ENCODE measurements at places on chromosomes 7 and 10. TPM values are rescaled to one million over a fixed set of nuclear protein-coding genes. Genes with fewer than 3 reads are reported as not detected.

- no peaks in the 10 kb centered on the region for H3K4me1 ChIP-seq
- DNase-seq: no peak
Observed at GRCh38 chr7:3980300-3980643, 679.2 kb downstream of the SDK1 start.

IGFBP3 gene
- total RNA-seq: 100 TPM

DNA sequence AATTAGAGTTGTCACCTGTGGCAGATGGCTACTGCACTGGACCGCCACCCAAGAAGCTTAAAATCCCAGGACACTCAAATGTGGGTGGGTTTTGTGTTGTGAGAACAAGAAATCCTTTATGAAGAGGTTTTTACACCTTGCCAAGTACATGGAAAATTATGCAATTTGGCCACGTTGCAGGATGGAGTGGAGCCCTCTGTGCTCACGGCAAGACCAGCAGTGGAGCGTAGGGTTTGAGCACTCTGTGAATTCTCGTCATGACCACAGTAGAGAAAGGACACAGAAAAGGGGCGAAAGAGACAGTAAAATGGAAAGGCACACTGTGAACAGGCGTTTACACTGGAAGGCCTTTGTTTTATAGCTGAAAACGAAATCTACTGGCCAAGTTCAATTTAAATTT lies 222.6 kb downstream of the ADARB2 start:
- H3K4me3 ChIP-seq: no peak overlapping the region
- no peak for DNase-seq
- no peak overlapping the region for H3K27ac ChIP-seq
- no peaks in the 10 kb centered on the region for H3K36me3 ChIP-seq
- H3K27me3 ChIP-seq: no peaks in the 10 kb centered on the region
- no peaks in the 10 kb centered on the region for H3K4me1 ChIP-seq

CALML5 gene
- total RNA-seq: not detected

ACSL5 gene
- total RNA-seq: 9.6 TPM

All from body of pancreas (tissue), 4 donors.